ENCODE measurements at places on chromosomes 2 and 18. TPM values are rescaled to one million over a fixed set of nuclear protein-coding genes. Genes with fewer than 3 reads are reported as not detected.

DNA sequence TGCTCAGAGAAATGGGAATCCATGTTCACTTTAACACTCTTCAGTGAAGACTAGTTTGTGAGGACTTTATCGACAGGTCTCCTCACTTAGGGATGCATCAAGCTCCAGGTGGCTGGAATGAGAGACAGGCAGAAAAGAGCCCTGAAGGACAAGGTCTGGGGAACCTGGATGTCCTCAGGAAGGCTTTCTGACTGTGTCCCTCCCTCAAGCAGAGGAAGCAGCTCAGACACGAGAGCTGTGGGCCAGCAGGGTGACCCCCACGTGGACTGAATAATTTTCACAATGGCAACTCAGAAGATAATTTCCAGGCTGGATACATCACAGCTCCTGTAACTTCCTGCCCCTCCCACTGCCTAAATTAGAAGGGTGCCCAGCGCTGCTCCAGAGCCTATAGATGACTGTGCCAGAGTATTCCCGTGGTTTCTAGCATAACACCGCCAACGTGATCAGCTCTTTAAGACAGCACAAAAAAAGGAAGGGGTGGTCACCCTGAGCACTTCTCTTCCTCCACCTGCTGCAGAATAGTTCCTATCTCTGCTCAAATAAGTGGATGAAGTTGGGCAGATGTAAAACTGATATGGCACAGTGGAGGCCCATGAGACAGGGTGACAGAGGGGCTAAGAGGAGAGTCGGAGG lies 25.7 kb upstream of the NCK2 start:
- DNase-seq = no peak

DNA sequence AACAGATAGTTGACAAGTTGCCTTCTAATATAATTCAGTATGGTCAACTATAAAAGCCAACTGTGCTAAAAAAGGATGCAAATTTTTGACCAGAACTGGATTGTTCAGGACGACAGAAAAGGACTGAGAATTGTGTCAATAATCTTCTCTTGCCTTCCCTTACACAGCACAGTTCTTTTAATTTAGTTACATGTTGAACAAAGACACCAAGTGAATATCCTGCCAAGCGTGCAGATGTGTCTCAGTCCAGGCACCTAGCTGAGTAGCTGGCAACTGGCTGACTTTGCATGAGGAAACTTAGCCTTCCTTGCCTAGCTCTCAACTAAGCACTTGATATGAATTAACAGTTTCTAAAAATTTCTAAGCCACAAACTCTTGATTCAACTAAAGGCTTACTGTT lies 801.4 kb downstream of the BCL11A start:
- DNase-seq = no peak

Gene MSTN
- 0.13 TPM for total RNA-seq

DNA sequence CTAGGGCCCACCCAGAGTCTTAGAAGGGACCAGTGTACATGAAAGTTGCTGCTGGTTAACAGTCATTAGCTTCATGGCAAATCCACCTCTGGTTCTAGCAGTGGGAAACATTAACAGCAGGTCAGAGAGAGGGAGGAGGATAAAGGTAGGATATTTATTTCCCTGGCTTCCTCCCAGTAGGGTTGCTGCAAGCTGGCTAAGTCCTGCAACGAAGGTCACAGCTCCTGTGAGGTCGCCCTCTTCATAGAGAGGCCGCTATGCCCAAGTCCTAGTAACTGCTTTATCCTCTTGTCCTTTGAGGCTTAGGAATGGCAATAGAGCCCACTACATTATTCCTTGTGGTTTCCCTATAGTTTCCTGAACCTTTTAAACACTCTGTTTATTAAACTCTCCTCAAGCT lies 84.0 kb upstream of the ACSL3 start:
- DNase-seq = no peak

Gene NMUR1
- total RNA-seq = not detected

DNA sequence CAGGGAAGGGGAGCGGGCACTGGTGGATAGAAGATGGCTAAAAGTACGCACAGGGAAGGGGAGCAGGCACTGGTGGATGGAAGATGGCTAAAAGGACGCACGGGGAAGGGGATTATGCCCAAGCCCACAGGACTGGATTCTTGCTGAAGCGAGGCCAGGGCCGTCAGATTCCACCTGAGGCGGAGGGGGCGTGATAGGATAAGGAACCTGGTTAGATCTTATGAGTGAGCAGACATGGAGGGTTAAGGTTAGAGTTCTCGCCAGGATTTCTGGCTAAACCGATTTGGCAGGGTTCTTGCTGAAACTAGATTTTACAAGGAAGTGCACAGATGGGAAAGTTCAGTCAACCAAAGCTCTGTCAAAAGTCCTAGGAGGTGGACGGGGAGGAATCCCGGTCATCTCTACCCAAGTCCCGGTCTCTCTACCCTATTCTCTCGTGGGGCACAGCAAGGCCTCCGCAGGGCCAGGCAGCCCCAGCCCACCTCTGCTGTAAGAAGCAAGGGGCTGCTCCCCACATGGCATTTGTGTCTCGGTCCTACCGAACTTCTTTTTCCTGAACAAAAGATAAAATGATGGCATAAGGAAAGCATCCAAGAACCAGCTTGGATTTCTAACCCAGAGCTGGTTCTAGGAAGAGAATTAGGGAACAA lies 140.8 kb downstream of the PTGR3 start:
- no peak for DNase-seq

Gene SLC16A14
- 1.9 TPM for total RNA-seq

GRCh38 chr18:12750715-12751502 lies 48.1 kb downstream of the PSMG2 start:
- no peak for DNase-seq

Gene ASB18
- not detected for total RNA-seq
